ENCODE measurements at places on chromosomes 16 and 17.
A peak's percentile ranks its signal among the peaks of the same experiment; 100 is the strongest.

DNA sequence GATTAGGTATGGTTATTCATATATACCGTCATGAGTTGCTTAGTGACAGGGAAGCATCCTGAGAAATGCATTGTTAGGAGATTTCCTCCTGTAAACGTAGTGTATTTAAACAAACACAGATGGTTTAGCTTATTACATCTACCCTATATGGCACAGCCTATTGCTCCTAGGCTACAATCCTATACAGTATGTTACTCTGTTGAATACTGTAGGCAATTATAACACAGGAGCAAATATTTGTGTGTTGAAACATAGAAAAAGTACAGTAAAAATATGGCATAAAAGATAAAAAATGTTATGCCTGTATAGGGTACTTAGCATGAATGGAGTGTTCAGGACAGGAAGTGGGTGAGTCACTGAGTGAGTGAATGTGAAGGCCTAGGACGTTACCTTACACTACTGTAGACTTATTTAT, 157.7 kb downstream of the CDH11 start:
- peak; percentile 59 for DNase-seq

- no peak for DNase-seq
These were observed 33.2 kb downstream of the VPS35L start for GRCh38 chr16:19588661-19589060.

GRCh38 chr17:67438667-67439066, 61.6 kb downstream of the PITPNC1 start:
- DNase-seq, result no peak

GRCh38 chr16:53291757-53292392, 142.4 kb upstream of the RBL2 start:
- peak; percentile 23 for DNase-seq

DNA sequence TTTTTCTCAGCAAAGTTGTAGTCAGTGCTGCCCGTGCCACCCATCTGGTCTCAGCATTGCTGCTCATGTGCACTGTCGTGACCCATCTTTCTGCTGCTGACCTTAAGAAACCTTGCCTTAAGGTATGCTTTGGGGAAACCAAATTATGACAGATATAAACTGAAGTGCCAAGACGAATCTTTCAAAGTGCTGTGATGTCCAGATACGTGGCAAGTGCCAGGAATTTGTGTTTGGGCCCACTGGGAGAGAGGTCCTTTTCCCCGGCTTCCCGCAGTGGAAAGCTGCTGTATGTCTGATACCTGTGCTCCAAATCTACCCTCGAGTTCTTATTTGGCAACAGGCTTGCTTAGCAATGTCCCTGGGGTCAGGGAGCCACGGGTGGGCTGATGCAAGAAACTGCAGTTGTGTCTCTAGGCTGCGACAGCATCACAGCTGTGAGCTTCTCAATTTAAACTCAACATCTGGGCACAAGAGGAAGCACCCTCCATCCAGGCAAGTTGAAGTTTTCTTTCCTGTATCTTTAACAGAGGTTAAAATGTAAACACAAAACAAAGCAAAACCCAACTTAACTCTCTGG, 30.3 kb upstream of the TOX3 start:
- no peak for DNase-seq

GRCh38 chr17:41267711-41268110, 2.5 kb downstream of the KRTAP9-6 start:
- DNase-seq, result no peak
